Neural progenitor cell (in vitro differentiated cells): ENCODE measurements at places on chromosomes 6 and 20. TPM values are rescaled to one million over a fixed set of nuclear protein-coding genes. Genes with fewer than 3 reads are reported as not detected.
A peak's percentile ranks its signal among the peaks of the same experiment; 100 is the strongest.

GRCh38 chr6:112396221-112396620 is 49.1 kb downstream of the RFPL4B start:
- DNase-seq, result no peak
- no peaks in the 10 kb centered on the region for H3K4me1 ChIP-seq
- H3K27me3 ChIP-seq, result no peaks in the 10 kb centered on the region

- DNase-seq, result no peak
- no peaks in the 10 kb centered on the region for H3K27me3 ChIP-seq
- no peak overlapping the region for H3K4me3 ChIP-seq
- no peak overlapping the region for H3K27ac ChIP-seq
- H3K36me3 ChIP-seq, result no peaks in the 10 kb centered on the region
- peaks cover 53% of the 10 kb centered on the region for H3K4me1 ChIP-seq
Measured at GRCh38 chr6:144655376-144655775, 370.2 kb downstream of the UTRN start.

DNA sequence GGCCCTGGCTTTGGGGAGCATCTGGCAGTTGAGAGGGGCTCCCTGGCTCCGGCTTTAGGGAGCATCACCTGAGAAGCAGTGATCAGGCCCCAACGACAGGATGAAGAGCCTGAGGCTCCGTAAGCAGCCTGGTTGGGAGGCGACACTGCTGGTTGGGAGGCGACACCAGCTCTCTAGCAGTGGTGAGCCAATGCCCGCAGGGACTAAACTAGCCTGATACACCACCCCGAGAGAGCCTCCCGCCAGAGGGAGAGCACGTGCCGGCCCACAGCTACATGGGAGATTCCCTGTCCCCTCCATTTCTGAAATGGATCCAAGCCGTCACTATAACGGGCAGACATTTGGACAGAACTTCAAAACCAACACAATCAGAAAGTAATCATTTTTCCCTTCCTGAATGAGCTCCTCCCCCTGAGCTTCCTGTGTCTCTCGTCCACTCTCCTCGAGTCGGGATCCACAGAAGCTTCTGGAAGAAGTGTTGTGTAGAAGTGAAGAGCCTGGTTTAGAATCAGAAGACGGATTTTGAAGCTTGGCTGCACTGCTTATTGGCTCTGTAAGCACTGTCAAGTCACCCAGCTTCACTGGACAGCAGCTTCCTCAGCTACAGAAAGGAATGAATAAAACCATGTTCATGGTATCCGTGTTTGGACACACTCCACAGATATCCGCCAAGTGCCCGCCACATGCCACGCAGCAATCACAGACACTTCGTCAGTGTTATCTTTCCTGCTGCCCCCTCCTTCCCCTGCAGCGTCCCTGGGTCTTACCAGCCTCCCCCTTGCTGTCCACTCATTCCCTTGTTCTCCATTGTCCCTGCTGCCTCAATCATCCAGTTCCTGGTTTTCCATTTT is 199.6 kb downstream of the TTLL2 start:
- peaks cover 9% of the 10 kb centered on the region for H3K4me1 ChIP-seq
- no peaks in the 10 kb centered on the region for H3K27me3 ChIP-seq
- H3K4me3 ChIP-seq, result no peak overlapping the region
- H3K36me3 ChIP-seq, result no peaks in the 10 kb centered on the region

DNA sequence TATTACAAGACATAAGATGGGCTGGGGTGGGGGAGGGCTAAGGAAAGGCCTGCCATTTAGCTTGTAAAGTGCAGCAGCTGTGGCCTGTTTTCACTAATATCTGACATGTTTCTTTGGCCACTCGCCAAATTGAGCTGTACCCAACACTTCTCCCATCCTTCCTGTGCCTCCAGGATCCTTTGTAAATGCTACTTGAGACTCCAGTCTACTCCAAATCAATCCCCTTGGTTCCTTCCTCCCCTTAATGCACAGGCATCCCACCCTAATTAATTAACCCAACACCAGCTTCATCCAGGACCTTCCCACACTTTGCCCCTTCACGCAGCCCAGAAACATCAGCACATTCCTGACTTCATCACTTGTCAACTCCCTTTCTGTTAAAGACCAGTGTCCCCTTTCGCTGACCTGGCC is 55.0 kb upstream of the TCF21 start:
- H3K27me3 ChIP-seq, result no peaks in the 10 kb centered on the region
- no peak overlapping the region for H3K27ac ChIP-seq
- H3K4me1 ChIP-seq, result no peaks in the 10 kb centered on the region

GRCh38 chr6:42163981-42164380 is 9.2 kb upstream of the GUCA1A start:
- H3K27ac ChIP-seq, result no peak overlapping the region
- H3K27me3 ChIP-seq, result no peaks in the 10 kb centered on the region
- DNase-seq, result no peak
- H3K4me1 ChIP-seq, result peaks cover 10% of the 10 kb centered on the region
- no peak overlapping the region for H3K4me3 ChIP-seq

- no peaks in the 10 kb centered on the region for H3K4me1 ChIP-seq
- DNase-seq, result no peak
- H3K27me3 ChIP-seq, result no peaks in the 10 kb centered on the region
- no peaks in the 10 kb centered on the region for H3K36me3 ChIP-seq
- no peak overlapping the region for H3K27ac ChIP-seq
Measured at GRCh38 chr6:120108061-120108795, 758.7 kb upstream of the MAN1A1 start.

- no peak overlapping the region for H3K4me3 ChIP-seq
- no peaks in the 10 kb centered on the region for H3K4me1 ChIP-seq
- DNase-seq, result peak; percentile 18
- no peaks in the 10 kb centered on the region for H3K36me3 ChIP-seq
Measured at GRCh38 chr6:39887692-39888450, 46.4 kb downstream of the MOCS1 start.

DNA sequence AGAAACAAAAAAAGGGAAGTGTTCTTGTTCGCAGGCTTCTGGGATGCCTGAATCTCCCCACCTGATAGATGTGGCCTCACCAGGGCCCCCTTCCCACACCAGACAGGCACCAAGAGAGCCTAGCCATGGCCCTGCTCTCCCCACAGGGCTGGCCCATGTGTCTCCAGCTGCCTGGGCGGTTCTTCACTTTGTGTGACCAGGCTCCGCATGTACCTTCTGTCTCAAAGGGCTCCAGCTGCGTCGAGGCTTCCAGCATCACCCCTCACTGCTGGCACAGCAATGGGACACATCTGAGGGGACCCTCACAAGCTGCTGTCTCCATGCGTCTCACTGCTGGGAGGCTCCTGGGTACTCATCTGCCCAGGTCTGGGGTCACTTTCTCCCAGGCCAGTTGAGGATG is 362.9 kb downstream of the ZFAND3 start:
- H3K4me1 ChIP-seq, result peaks cover 20% of the 10 kb centered on the region
- no peaks in the 10 kb centered on the region for H3K36me3 ChIP-seq
- no peak overlapping the region for H3K27ac ChIP-seq

- H3K4me3 ChIP-seq, result no peak overlapping the region
- no peaks in the 10 kb centered on the region for H3K4me1 ChIP-seq
- no peak for DNase-seq
- no peaks in the 10 kb centered on the region for H3K27me3 ChIP-seq
- H3K27ac ChIP-seq, result no peak overlapping the region
Measured at GRCh38 chr6:11475016-11475415, 62.5 kb upstream of the TMEM170B start.

GRCh38 chr6:24831771-24832716 is 33.3 kb upstream of the ARMH2 start:
- H3K4me3 ChIP-seq, result no peak overlapping the region
- no peaks in the 10 kb centered on the region for H3K4me1 ChIP-seq
- H3K36me3 ChIP-seq, result no peaks in the 10 kb centered on the region
- no peak overlapping the region for H3K27ac ChIP-seq

- H3K27me3 ChIP-seq, result no peaks in the 10 kb centered on the region
- DNase-seq, result no peak
- H3K27ac ChIP-seq, result no peak overlapping the region
- H3K4me1 ChIP-seq, result no peaks in the 10 kb centered on the region
- H3K36me3 ChIP-seq, result no peaks in the 10 kb centered on the region
- no peak overlapping the region for H3K4me3 ChIP-seq
Measured at GRCh38 chr6:101286146-101286545, 107.4 kb upstream of the GRIK2 start.

- H3K27ac ChIP-seq, result no peak overlapping the region
- DNase-seq, result no peak
- H3K36me3 ChIP-seq, result no peaks in the 10 kb centered on the region
Measured at GRCh38 chr20:8128291-8129060, 3.6 kb upstream of the PLCB1 start.

DNA sequence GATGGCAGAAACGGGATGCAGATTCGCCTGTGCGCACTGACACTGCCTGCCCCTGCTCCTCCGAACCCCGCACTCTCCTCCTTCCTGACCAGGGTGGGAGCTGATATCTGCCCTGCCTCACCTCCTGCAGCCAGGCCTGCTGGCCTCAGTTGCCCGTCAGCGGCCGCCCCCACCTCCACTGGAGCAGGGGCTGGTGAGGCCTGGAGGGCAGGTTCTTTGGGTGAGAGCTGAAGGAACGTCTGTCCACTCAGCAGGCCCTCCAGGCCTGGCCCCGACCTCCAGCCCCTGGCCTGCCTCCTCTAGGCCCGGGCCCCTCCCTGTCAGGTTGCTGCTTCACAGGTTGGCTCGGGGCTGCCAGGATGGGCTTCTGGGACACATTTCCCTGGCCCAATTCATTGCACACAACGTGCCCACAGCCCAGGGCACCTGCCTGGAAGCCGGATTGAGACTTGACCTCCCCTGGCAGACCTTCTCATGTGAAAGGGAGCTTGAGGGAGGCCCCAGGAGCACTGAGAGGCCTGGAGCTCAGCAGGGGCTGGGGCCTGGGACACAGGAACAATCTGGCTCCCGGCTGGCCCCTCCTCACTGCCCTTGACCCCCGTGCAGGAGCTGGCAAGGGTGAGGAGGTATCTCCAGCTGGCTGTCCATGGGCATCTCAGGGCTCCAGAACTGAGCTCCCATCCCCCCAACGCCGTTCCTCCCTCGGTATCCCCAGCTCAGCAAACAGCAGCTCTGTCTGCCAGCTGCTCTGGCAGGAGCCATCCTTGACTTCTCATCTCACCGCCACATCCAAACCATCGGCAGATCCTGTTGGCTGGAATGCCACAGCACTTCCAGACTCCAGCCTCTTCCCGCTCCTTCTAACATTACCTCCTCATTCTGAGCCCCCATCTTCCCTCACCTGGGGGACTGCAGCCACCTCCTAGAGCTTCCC is 39.5 kb downstream of the SPDEF start:
- no peak for DNase-seq
- H3K27me3 ChIP-seq, result peaks cover 40% of the 10 kb centered on the region
- peaks cover 28% of the 10 kb centered on the region for H3K4me1 ChIP-seq
- no peaks in the 10 kb centered on the region for H3K36me3 ChIP-seq
- H3K4me3 ChIP-seq, result no peak overlapping the region

- H3K4me1 ChIP-seq, result peaks cover 14% of the 10 kb centered on the region
- no peak overlapping the region for H3K27ac ChIP-seq
- H3K4me3 ChIP-seq, result no peak overlapping the region
- no peaks in the 10 kb centered on the region for H3K27me3 ChIP-seq
Measured at GRCh38 chr6:33885132-33886057, 81.6 kb upstream of the MLN start.

- no peak for DNase-seq
- H3K27ac ChIP-seq, result no peak overlapping the region
- H3K36me3 ChIP-seq, result no peaks in the 10 kb centered on the region
- peaks cover 11% of the 10 kb centered on the region for H3K4me1 ChIP-seq
Measured at GRCh38 chr20:38730167-38730988, 6.1 kb downstream of the SLC32A1 start.

DNA sequence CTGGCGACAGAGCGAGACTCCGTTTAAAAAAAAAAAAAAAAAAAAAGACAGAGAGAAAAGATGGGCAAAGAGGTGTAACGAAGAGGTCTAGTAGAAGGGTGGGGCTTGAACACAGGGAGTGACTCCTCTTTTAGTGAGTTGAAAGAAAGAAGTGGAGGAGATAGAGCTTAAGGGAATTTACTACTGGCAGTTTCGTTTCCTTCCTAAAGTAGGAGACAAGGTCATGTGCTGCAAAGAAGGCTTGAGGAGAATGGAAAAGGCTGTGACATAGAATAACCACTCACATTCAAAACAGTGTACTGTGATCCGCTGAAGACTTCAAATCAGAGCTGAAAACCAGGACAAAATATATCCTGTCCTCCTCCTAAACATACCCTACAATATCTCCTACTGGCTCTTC is 63.8 kb upstream of the EIF2S2 start:
- peaks cover 9% of the 10 kb centered on the region for H3K4me1 ChIP-seq
- no peak overlapping the region for H3K4me3 ChIP-seq
- H3K27ac ChIP-seq, result no peak overlapping the region
- no peak for DNase-seq

DNA sequence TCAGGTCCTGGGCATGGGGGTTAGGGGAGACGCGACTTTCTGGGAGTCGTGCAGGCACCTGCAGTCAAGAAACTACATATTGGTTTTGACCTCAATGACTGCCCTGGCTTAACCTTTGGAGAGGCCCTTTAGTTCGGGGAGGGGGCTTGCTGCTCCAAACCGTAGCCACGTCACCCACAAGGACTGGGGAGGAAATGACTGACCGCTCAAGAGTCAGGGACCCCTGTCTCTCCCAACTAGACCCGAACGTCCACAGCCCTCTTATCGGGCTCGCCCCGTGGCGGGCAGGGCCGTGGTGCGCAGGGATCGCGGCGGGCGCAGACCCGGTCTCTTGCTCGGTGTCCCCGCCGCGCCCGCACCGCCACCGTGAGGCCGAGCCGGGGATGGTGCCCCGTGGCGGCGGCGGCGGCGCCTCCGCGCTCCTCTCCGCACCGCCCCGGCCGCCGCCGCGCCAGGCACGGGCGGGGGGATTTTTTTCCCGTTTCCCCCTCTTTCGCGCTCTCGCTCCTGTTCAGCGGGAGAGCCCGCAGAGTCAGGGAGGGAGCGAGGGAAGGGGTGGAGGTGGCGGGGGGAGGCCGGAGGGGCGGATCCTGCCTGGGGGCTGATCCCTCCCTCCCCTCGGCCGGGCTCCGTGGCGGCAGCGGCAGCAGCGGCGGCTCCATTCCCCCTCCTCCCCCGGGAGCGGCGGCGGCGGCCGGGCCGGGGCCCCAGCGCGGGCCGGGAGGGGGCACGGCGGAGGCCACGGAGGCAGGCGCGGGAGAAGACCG is at the start of gene BRPF3:
Gene BRPF3 (plus strand): TSS at position 632 of the 767 bp plus-strand sequence. CDS start 3,579 bp downstream, outside the sequence.
- H3K4me3 ChIP-seq, result peak within 1 kb of the TSS; percentile 93
- H3K27ac ChIP-seq, result peak within 1 kb of the TSS; percentile 95
- no peaks in the 10 kb centered on the region for H3K36me3 ChIP-seq
- no peaks in the 10 kb centered on the region for H3K27me3 ChIP-seq
- peaks cover 9% of the 10 kb centered on the region for H3K4me1 ChIP-seq

- H3K27ac ChIP-seq, result no peak overlapping the region
- no peaks in the 10 kb centered on the region for H3K36me3 ChIP-seq
- H3K27me3 ChIP-seq, result no peaks in the 10 kb centered on the region
- H3K4me3 ChIP-seq, result no peak overlapping the region
- DNase-seq, result no peak
- no peaks in the 10 kb centered on the region for H3K4me1 ChIP-seq
Measured at GRCh38 chr20:4932061-4932460, 69.2 kb downstream of the SLC23A2 start.

NEURL2 gene
- 0.24 and 1.2 TPM in 2 replicates for total RNA-seq

SALL4 gene
- total RNA-seq, result 219 and 274 TPM in 2 replicates

VIP gene
- total RNA-seq, result not detected in 2 replicates

ZC3H12D gene
- 0.03 TPM in 1 of 2 replicates, not detected in the other for total RNA-seq

SDCBP2 gene
- 1.6 and 6.6 TPM in 2 replicates for total RNA-seq

LAMA2 gene
- 0.68 and 1.5 TPM in 2 replicates for total RNA-seq

FOXF2 gene
- not detected in 2 replicates for total RNA-seq

FRS3 gene
- total RNA-seq, result 1.9 and 5.3 TPM in 2 replicates
